T1000 (cell line): ENCODE measurements at places on chromosomes 4 and X.

DNA sequence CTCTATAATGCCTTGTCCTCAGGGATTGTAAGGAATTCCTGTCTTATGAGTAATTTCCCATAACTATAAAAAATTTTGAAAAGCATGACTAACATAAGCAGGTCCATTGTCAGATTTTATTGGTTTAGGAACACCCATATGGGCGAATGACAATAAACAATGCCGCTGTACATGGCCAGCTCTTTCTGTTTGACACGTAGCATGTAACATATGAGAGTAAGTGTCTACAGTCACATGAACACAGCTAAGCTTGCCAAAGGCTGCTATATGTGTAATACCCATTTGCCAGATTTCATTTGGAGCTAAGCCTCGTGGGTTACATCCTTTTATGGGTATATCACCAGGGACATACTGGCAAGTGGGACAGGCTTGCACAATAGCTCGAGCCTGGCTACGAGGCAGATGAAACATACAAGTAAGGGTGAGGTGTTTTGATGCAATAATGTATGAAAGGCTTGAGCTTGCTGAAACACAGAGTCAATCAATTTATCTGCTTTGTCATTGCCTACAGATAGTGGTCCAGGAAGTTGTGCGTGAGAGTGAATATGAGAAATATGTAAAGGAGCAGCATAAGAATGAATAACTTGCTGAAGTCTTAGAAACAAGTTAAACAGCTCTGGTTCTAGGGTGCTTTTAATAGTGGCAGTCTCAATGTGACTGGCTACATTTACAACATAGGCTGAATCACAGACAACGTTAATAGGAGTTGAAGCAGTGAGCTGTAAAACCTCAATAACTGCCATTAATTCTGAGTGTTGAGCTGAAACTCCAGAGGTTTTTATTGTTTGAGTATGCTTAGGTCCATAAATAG, 67.4 kb upstream of the UGT2B10 start:
- no peak for DNase-seq

GRCh38 chrX:134173541-134174272, 63.3 kb upstream of the CCDC160 start:
- no peak for DNase-seq

DNA sequence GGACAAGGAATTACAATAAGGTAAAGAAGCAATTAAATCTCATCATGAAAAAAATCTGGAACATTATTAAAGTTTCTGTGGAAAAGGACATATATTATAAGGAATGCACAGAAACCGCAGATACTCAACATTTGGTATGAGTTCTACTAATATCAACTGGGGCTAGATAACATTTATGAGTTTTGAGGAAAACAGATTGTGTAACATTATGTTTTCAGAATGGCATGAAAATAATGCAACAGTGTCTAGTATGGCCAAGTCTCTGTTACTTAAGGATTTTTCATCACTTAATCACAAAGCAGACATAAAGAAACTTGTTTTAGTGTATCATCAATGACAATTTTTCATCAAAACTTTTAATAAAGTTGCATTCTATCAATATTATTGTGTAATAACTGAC, 785.0 kb downstream of the GLUD2 start:
- no peak for DNase-seq

DNA sequence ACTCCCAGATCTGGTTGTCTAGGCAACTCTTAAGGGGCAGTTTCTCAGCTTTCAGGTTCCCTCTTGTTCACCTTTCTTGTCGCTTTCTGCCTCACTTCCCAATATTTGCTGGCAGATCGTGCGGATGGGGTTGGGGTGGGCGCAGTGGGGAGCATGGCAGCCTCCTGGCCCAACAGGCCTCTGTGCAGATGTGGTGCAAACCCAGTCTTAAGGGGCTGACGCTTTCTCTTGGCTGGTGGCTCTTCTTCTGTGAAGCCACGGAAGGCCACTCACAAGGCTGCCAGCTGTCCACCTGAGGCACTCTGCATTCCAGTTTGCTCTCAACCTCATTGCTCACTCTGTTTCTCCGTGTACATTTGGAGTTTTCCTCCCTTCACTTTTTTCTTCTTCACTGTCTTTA, 61.7 kb downstream of the NBDY start:
- no peak for DNase-seq

- no peak for DNase-seq
Measured at GRCh38 chr4:30125868-30126267, 594.3 kb upstream of the PCDH7 start.

DNA sequence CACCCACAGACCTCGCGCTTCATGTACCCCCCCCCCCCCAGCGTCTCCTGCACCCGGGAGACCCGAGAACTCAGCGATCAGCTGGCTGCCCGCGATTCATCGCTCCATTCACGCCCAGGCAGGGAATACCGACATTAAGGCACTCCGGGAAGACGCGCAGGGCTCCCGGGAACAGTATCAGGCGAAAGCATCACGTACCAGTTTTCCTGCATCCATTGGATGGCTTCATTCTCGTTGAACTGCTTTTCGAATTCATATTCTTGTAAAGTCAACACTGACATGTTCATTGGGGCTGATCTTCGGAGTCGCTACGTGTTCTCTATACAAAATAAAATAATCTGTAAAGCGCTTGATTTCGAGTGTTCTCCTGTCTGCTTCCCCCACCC, 373 bp downstream of the ELOVL6 start:
- no peak for DNase-seq

GRCh38 chrX:103607364-103608305, at the start of gene TCEAL3:
TCEAL3 (plus strand) TSS chrX:103607963; CDS start chrX:103609065, 1,102 bp downstream.
- no peak for DNase-seq
